Ovary (tissue), 10 donors: ENCODE measurements at places on chromosomes 2 and 18. TPM values are rescaled to one million over a fixed set of nuclear protein-coding genes. Genes with fewer than 3 reads are reported as not detected.

- DNase-seq, result no peak
These were observed 6.3 kb downstream of the LOXHD1 start for GRCh38 chr18:46650681-46651080.

GRCh38 chr2:47964722-47965434 lies 58.6 kb upstream of the FBXO11 start:
- DNase-seq, result no peak

The GATA6 gene
- polyA plus RNA-seq, result 54.0 TPM

The AGXT gene
- not detected for polyA plus RNA-seq

The PSMG2 gene
- polyA plus RNA-seq, result 82.4 TPM
